Foreskin keratinocyte (primary cell): ENCODE measurements at places on chromosomes 3 and 15. TPM values are rescaled to one million over a fixed set of nuclear protein-coding genes. Genes with fewer than 3 reads are reported as not detected.

Gene RYR3
- total RNA-seq, result under 0.01 TPM in 2 replicates

Gene FETUB
- 0.07 TPM in 1 of 2 replicates, not detected in the other for total RNA-seq

Gene NDN
- 5.7 and 7.5 TPM in 2 replicates for total RNA-seq

Gene ZMYND10
- 0.44 and 0.46 TPM in 2 replicates for total RNA-seq

Gene SKOR1
- not detected in 2 replicates for total RNA-seq

Gene EOMES
- total RNA-seq, result 0.37 and 0.95 TPM in 2 replicates

Gene ACOX2
- 0.34 and 0.42 TPM in 2 replicates for total RNA-seq

Gene IL17RD
- total RNA-seq, result 1.7 and 1.9 TPM in 2 replicates

Gene PLCB2
- 1.5 and 1.7 TPM in 2 replicates for total RNA-seq

Gene NAALADL2
- total RNA-seq, result 0.28 and 0.68 TPM in 2 replicates

Gene FGD5
- not detected in 2 replicates for total RNA-seq

Gene AGBL1
- total RNA-seq, result not detected in 2 replicates

Gene OSTN
- total RNA-seq, result not detected in 2 replicates

Gene AMIGO3
- not detected in 2 replicates for total RNA-seq

Gene NPAP1
- total RNA-seq, result not detected in 2 replicates

Gene ACAN
- not detected in 2 replicates for total RNA-seq

Gene FOXB1
- not detected in 2 replicates for total RNA-seq

Gene AMT
- 1.2 and 1.3 TPM in 2 replicates for total RNA-seq

Gene ITPKA
- 0.44 and 0.71 TPM in 2 replicates for total RNA-seq

Gene ISLR
- total RNA-seq, result not detected in 2 replicates

Gene HRG
- total RNA-seq, result 0.04 TPM in 1 of 2 replicates, not detected in the other

Gene FAM81A
- 0.56 and 0.78 TPM in 2 replicates for total RNA-seq

Gene CCDC39
- not detected in 2 replicates for total RNA-seq

Gene GPR149
- total RNA-seq, result not detected in 2 replicates

Gene KLF15
- 0.11 TPM in 1 of 2 replicates, not detected in the other for total RNA-seq

Gene UCN2
- 18.8 and 35.4 TPM in 2 replicates for total RNA-seq

Gene TUSC7
- not detected in 2 replicates for total RNA-seq

Gene NRG4
- total RNA-seq, result not detected in 2 replicates

Gene ROPN1B
- 0.20 TPM in 1 of 2 replicates, not detected in the other for total RNA-seq

Gene GRAMD2A
- total RNA-seq, result 2.3 and 3.7 TPM in 2 replicates

Gene GOLGA6B
- not detected in 2 replicates for total RNA-seq

Gene FEZF2
- not detected in 2 replicates for total RNA-seq

Gene RGMA
- 1.4 and 1.8 TPM in 2 replicates for total RNA-seq

Gene THBS1
- 2,996 and 3,493 TPM in 2 replicates for total RNA-seq

Gene ZNF774
- total RNA-seq, result 1.9 and 2.2 TPM in 2 replicates

Gene C3orf70
- under 0.01 TPM in 1 of 2 replicates, not detected in the other for total RNA-seq

Gene AHSG
- total RNA-seq, result 0.21 TPM in 1 of 2 replicates, not detected in the other

Gene SCAANT1
- total RNA-seq, result not detected in 2 replicates

Gene LEKR1
- 0.37 and 0.67 TPM in 2 replicates for total RNA-seq

Gene SLCO3A1
- total RNA-seq, result 10.5 and 13.7 TPM in 2 replicates

Gene REC114
- total RNA-seq, result not detected in 2 replicates

Gene ACKR2
- total RNA-seq, result 0.20 and 0.21 TPM in 2 replicates

Gene ZBBX
- total RNA-seq, result not detected in 2 replicates

Gene SOX14
- total RNA-seq, result not detected in 2 replicates

Gene ARID3B
- 7.9 and 8.6 TPM in 2 replicates for total RNA-seq

Gene LYZL4
- total RNA-seq, result not detected in 2 replicates

Gene PLA2G4D
- total RNA-seq, result 0.07 and 0.14 TPM in 2 replicates

Gene TNNC1
- not detected in 2 replicates for total RNA-seq

Gene INAFM2
- 15.0 and 17.8 TPM in 2 replicates for total RNA-seq

Gene COX5A
- total RNA-seq, result 178 and 190 TPM in 2 replicates
